ENCODE measurements at places on chromosomes 16 and 17. TPM values are rescaled to one million over a fixed set of nuclear protein-coding genes. Genes with fewer than 3 reads are reported as not detected.

- no peaks in the 10 kb centered on the region for H3K4me1 ChIP-seq
- no peak overlapping the region for H3K27ac ChIP-seq
- no peaks in the 10 kb centered on the region for H3K36me3 ChIP-seq
- no peak overlapping the region for H3K4me3 ChIP-seq
- H3K27me3 ChIP-seq: no peaks in the 10 kb centered on the region
- no peak for DNase-seq
These were observed 351.2 kb downstream of the UTP18 start for GRCh38 chr17:51611585-51611984.

DNA sequence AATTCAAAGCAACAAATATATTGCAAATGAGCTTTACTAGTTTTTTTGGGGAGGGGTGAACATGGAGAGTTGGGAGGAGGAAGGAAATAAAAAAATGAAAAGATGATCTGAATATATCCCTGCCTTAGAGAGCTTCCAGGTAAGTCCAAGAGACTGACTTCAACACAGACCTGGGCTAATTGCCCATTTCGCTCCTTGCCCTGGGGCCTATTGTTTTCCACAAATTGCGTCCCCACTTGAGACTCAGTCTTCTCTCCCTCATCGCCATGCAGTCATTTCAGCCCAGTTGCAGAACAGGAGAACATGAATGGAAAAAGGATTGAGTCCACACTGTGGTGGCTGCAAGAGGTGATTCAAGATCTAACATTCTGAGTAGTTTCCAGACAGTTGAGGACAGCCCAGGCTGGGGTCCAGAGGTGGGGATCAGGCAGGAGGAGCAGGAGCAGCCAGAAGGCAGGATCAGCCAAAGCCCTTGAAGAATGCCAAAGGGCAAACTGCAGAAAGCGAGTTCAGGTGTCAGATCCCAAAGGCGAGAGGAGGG is 21.6 kb upstream of the TOB1 start:
- no peak for DNase-seq
- no peak overlapping the region for H3K4me3 ChIP-seq

GRCh38 chr17:16052486-16052885 is 52.9 kb downstream of the TTC19 start:
- no peak for DNase-seq
- H3K4me1 ChIP-seq: no peaks in the 10 kb centered on the region

GRCh38 chr17:36755586-36755985 is 154.2 kb downstream of the MRM1 start:
- H3K27me3 ChIP-seq: no peaks in the 10 kb centered on the region
- H3K4me1 ChIP-seq: no peaks in the 10 kb centered on the region
- DNase-seq: no peak
- no peak overlapping the region for H3K4me3 ChIP-seq
- H3K27ac ChIP-seq: no peak overlapping the region
- no peaks in the 10 kb centered on the region for H3K36me3 ChIP-seq

- H3K36me3 ChIP-seq: peaks cover 30% of the 10 kb centered on the region
- peak overlapping the region; percentile 74 for H3K27ac ChIP-seq
- DNase-seq: no peak
- H3K27me3 ChIP-seq: no peaks in the 10 kb centered on the region
- H3K4me3 ChIP-seq: peak overlapping the region; percentile 91
- H3K4me1 ChIP-seq: peaks cover 21% of the 10 kb centered on the region
These were observed 362 bp downstream of the KLHDC4 start for GRCh38 chr16:87765473-87765775.

- no peaks in the 10 kb centered on the region for H3K36me3 ChIP-seq
- no peak overlapping the region for H3K4me3 ChIP-seq
- no peaks in the 10 kb centered on the region for H3K4me1 ChIP-seq
- no peak for DNase-seq
These were observed 34.8 kb downstream of the RPGRIP1L start for GRCh38 chr16:53668869-53669268.

- H3K4me1 ChIP-seq: peaks cover 96% of the 10 kb centered on the region
- H3K27me3 ChIP-seq: no peaks in the 10 kb centered on the region
- H3K27ac ChIP-seq: peak overlapping the region; percentile 75
- peaks cover 63% of the 10 kb centered on the region for H3K36me3 ChIP-seq
- DNase-seq: no peak
- H3K4me3 ChIP-seq: peak overlapping the region; percentile 8
These were observed 8.6 kb downstream of the GNA13 start for GRCh38 chr17:65047941-65048340.

DNA sequence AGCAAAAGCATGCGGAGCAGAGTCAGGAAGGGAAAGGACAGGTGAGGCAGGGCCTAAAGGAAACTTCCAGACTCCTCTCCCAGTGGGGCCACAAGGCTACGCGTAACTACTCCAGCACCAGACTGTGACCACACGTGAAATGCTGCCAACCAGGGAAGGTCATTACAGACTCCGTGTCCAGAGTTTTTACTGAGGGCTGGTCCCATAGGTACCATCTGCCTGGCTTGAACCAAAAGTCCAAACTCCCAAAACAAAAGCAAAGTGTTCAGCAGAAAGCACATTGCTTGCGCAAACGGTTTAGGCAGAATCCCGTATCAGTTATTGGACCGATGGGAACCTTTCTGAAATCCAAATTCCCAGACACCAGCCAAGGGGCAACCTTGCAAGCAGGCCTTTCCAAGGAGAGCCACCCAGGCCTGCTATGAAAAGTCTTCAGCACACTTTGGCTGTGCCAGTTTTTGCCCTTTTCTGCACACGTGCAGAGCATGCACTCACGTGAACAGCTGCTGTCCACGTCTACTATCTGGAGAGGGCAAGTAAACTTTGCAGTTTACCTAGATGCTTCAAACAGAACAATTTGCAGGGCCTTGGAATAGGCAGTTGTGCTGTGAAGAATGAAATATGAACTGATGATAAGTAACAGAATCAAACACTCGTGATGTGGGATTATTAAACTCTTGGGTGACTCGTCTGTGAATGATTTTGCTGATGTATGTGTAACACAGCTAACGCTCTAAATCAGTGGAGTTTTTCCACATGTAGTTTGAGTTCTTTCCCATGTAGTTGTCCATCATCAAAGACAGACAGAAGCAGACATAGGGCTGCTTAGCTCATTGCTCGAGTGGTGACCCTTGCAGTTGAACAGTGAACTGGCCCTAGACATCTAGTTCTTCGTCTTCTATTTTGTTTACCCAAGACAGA is 58.1 kb upstream of the CRISPLD2 start:
- peaks cover 36% of the 10 kb centered on the region for H3K4me1 ChIP-seq
- H3K4me3 ChIP-seq: no peak overlapping the region
- no peaks in the 10 kb centered on the region for H3K36me3 ChIP-seq
- no peaks in the 10 kb centered on the region for H3K27me3 ChIP-seq
- no peak for DNase-seq
- no peak overlapping the region for H3K27ac ChIP-seq

- no peak for DNase-seq
- no peaks in the 10 kb centered on the region for H3K27me3 ChIP-seq
- H3K4me3 ChIP-seq: no peak overlapping the region
- H3K27ac ChIP-seq: no peak overlapping the region
These were observed 25.4 kb downstream of the CTU2 start for GRCh38 chr16:88731699-88732098.

The CFAP97D1 gene
- total RNA-seq: not detected

The NFE2L1 gene
- 173 TPM for total RNA-seq

The NOD2 gene
- 15.2 TPM for total RNA-seq

The PLLP gene
- 70.6 TPM for total RNA-seq

Data from left lung (tissue), 14 donors.